ENCODE measurements at places on chromosomes 11 and 22.
A peak's percentile ranks its signal among the peaks of the same experiment; 100 is the strongest.

- DNase-seq: no peak
Observed at GRCh38 chr11:12817681-12818332, 143.6 kb downstream of the TEAD1 start.

DNA sequence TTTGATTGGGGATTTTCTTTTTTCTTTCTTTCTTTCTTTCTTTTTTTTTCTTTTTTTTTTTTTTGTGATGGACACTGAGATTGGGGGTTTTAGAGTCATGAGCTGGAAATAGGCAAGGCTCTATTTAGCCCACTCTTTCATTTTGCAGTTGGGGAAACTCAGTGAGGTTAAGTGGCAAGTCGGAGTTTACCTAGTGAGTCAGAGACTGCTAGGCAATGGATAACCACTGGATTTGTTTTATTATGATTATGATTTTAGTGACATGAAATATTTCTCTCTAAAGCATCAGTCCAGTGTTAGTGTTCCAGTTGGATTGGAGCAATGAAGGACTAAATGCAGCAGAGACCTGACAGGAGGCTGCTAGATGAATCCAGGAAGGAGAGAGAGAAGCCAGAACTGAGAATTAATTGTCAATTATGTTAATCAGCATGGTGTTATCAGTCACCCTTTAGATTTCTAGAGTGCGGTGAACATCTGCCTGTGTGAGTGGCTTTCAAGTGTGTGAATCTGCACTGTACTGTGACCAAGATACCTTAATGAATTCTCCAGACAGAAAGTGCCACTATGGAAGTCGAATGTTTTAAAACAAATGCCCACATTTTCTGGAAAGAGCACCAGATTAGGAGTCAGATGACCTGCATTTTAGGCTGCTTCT lies 10.9 kb downstream of the BMAL1 start:
- no peak for DNase-seq

DNA sequence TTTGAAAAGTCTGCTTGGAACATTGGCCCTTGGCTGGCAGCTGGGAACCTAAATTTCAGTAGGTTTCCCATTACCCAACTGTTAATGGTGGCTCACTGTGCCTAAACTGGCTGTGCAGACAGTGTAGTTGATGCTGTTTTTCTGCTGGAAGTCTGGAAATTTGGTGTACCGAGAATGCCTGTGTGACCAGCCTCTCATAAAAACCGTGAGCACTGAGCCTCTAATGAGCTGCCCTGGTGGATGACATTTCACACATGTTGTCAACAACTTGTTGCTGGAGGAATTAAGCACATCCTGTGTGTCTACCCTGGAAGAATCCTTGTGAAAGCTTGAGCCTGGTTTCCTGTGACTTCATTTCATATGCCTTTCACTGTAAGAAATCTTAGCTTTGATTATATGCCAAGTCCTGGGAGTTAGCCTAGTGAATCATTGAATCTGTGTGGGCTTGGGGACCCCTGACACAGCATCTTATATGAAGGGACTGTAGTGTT lies 131.1 kb downstream of the LDLRAD3 start:
- DNase-seq: no peak

DNA sequence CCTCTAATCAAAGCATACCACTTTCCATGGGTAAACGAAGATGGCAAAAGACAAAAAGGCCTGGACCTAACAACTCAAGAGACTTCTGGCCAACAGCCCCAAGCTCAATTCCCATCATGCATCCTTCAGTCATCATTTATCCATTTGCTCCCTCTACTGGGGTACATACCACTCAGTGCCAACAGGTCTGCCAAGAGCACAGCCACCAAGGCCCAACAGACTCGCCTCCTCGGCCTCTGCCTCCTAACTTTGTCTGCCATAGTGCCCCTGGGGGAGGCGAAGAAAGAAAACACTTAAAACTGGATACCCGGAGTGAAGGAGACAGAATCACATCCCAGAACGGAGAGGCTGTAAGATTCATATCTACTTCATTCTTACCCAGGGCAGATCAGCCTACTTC lies 1.1 kb downstream of the HYOU1 start:
- no peak for DNase-seq

- DNase-seq: no peak
Observed at GRCh38 chr22:17257121-17258001, 38.1 kb upstream of the ADA2 start.

DNA sequence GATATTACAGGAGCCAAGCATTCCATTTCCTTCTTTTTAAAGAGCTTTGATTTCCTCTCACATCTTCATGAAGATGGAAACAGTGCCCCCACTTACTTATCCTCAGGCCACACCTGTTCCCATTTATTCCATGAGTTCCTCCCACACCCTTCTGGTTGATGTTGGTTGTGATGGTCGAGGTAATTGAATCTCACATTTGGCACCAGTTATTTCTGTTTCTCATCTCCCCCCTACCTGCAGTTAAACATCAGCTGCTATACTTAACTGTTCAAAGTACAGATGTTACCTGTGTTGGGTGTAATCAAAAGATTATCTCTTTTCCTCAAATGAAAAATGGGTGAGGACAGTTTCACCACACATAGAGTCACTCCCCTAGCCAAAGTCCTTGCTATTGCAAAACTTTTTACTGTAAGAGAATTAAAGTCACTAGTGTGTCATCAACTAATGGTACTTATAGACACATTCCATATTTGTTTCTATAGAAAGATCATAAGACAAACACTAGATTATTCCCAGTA lies 1.9 kb downstream of the TMEM45B start:
- no peak for DNase-seq

- DNase-seq: no peak
Observed at GRCh38 chr11:100687630-100688395, 725 bp downstream of the ARHGAP42 start.

DNA sequence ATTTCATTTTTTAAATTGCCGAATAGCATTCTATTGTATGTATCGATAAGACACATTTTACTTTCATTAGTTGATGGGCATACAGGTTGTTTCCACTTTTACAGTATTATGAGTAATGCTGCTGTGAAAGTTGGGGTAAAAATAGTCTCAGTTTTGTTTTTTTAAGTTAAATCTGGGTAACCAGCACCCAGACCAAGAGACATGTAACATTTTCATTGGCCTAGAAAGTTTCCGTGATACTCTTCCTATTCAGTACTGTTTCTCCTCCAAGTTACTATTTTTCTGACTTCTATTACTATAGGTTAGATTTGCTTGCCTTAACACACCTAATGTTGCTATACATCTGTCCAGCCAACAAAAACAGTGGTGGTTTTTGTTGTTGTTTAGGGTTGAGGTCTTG lies 12.3 kb downstream of the IPO7 start:
- DNase-seq: no peak

- no peak for DNase-seq
Observed at GRCh38 chr11:100991541-100991940, 138.1 kb downstream of the PGR start.

DNA sequence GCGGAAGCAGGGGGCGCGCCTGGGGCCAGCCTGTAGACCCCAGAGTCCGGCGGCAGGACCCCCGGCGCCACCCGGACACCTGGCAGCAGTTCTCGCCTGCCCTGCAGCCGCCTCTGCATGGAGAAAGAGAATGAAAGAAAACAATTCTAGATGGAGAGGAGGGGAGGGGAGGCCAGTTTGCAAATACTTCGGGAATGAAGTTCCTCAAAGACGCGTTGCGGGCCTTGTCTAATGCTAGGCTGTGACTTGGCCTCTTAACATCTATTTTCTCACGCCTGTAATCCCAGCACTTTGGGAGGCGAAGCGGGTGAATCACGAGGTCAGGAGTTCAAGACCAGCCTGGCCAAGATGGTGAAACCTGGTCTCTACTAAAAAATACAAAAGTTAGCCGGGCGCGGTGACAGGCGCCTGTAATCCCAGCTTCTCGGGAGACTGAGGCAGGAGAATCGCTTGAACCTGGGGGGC lies 2.1 kb upstream of the BARX2 start:
- no peak for DNase-seq

GRCh38 chr11:86735451-86736290 lies 63.3 kb upstream of the ME3 start:
- DNase-seq: no peak

DNA sequence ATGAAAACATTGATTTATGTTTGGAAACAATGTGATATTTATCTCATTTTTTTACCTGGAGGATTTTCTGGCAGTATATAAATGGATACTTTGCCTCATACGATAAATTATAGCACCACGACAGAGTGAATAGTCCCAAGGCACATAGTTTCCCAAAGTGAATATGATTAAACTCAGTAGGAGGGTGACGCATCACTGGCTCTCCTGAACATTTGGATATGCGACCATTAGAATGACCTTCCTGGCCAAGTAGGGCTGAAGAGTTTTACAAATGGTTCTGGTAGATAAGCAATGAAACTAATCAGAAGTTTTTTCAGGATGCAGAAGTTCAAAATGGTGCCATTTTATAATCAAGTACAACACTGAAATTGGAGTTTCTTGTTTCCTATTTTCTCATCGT lies 397.7 kb downstream of the AASDHPPT start:
- DNase-seq: no peak

DNA sequence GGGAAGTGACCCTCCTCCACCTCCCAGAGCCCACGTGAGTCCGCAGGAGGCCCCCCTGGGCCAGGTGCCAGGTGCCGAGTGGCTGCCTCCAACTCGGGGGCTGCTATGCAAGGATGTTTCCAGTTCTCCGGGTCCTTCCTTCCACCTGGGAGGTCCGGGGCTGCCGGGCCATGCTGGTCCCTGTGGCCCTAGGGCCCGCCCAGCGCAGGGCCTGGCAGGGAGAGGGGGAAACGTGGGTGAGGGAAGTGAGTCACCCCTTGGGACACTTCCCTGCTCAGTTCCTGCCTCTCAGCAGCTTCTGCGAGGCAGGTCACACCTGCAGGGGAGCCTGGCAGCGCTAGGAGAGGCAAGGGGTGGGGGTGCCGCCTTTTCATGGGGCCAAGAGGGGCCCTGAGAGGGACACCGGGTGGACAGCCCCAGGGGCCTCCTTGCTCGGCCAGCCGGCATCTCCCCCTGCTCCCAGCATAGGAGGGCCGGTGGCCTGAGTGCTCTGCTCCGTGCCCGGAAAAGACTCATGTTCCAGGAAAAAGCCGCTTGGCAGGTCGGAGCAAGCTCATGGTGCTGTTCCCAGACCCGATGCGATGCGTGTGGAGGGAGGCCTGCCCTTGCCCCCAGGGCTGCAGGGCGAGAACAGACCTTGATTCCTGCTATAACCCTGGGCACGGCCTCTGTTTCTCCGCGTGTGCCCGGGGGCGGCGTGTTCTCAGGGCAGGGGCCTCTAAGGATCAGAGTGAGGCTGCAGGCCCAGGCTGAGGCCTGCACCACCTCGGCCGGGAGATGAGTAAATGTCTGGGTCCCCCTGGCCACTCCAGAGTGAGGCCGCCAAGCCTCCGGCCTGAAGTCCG lies 30.3 kb upstream of the WNT7B start:
- DNase-seq: no peak

DNA sequence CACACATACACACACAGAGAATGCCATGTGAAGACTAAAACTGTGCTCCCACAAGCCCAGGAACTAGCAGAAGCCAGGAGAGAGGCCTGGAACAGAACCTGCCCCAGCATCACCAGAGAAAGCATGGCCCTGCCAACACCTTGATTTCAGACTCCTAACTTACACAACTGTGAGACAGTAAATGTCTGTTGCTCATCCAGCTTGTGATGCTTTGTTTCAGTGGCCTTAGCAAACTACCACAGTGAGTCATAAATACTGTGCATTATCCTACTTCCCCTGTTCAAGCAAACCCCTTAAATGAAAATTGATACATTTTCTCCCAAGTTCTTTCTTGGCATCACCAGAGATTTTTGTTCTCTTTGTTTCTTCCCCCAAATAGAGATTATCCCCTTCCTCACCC lies 1539.4 kb upstream of the TENM4 start:
- DNase-seq: no peak

- no peak for DNase-seq
Observed at GRCh38 chr11:86365546-86365945, 9.1 kb upstream of the CCDC81 start.

DNA sequence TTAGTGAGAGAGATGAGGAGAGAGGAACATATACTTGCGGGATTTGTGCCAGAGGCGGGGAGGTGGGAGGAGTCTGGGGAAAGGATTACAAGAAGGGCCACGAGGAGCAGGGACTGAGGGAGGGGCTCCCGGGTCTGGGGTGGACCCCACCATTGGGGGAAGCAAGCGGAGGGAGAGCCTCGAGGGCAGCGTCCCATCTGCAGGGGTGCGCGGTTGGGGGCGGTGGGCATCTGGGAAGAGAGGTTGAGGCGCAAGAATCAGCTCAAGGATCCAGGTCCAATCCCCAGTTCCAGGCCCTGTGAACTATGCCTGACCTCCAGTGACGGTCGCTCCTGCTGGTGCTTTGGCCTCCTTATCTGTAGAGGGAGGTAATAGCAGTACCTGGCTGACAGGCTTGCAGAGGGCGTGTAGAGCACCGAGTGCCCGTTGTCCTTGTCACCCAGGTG lies 38.0 kb downstream of the ADAMTS15 start:
- no peak for DNase-seq

- DNase-seq: no peak
Observed at GRCh38 chr22:27404441-27404840, 397.1 kb downstream of the MN1 start.

GRCh38 chr11:64764040-64764611 lies 4.4 kb upstream of the PYGM start:
- DNase-seq: peak; percentile 39

GRCh38 chr11:5992604-5993251 lies 5.9 kb upstream of the OR52L1 start:
- DNase-seq: no peak

- no peak for DNase-seq
Observed at GRCh38 chr11:112448168-112448567, 187.5 kb upstream of the PLET1 start.

GRCh38 chr11:123473941-123474677 lies 44.0 kb downstream of the GRAMD1B start:
- no peak for DNase-seq

- no peak for DNase-seq
Observed at GRCh38 chr11:44397586-44398178, 87.7 kb upstream of the ALX4 start.

DNA sequence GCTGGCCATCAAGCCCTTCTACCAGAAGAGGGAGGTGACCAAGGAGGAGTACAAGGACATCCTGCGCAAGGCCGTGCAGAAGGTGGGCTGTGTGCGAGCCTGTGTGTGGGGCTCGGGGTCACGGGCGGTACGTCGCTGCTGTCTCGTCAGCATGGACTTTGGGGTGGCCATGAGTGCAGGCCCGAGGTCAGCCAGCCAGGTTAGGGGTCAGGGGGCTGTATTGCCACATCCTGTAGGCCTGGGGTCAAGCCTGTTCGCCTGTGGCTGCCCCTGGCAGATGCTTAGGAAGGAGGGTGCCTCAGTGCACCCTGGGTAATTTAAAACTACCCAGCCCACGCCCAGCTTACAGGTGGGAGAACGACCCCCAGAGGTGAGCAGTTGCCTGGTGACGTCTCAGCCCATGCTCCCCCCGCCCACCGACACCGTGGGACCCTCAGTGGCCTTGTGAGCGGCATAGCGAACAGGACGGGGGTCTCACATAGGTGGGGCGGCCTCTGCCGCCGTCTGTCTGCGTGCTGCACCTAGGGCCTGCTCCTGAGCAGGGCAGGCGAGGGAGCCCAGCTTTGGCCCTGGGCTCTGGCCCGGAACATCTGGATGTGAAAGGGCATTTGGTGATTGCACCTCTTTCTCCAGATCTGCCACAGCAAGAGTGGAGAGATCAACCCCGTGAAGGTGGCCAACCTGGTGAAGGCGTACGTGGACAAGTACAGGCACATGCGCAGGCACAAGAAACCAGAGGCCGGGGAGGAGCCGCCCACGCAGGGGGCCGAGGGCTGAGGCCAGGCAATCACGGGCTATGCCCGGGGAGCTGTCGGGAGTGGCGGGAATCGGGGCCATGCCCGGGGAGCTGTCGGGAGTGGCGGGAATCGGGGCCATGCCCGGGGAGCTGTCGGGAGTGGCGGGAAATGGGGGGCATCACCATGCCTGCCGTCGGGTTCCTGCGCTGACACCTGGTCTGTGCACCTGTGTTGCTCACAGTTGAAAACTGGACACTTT lies 4.5 kb downstream of the IRF7 start:
- no peak for DNase-seq
